Activated CD4-positive, alpha-beta T cell treated with anti-CD3 and anti-CD28 coated beads for 4 hours (primary cell): ENCODE measurements at places on chromosomes 11 and 22.

DNA sequence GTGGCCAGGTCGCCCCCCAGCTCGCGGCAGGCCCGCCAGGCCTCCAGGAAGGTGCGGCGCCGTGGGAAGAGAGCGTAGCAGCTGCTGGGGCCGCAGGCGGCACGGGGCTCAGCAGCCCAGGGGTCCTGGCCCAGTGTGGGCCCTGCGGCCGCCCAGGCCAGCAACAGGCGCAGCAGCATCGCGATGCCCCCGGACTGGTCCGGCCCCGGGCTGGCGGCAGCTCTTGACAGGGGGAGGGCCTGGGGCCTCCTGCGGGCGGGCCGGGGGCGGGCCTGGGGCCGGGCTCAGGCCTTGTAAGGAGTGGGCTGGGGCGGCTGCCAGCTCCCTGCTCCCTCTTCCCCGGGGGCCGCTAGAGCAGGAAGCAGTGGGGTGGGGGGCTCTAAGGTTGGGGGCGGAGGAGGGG, at the start of gene CD248:
TSS of gene CD248 (minus strand) at position 196 of the 403 bp plus-strand sequence. CDS start at position 179, 17 bp downstream.
- DNase-seq: no peak

GRCh38 chr22:42974223-42974622, 40.7 kb downstream of the PACSIN2 start:
- no peak for DNase-seq

- peak; percentile 75 for DNase-seq
Measured at GRCh38 chr22:30435674-30436126, 10.1 kb downstream of the MTFP1 start.

DNA sequence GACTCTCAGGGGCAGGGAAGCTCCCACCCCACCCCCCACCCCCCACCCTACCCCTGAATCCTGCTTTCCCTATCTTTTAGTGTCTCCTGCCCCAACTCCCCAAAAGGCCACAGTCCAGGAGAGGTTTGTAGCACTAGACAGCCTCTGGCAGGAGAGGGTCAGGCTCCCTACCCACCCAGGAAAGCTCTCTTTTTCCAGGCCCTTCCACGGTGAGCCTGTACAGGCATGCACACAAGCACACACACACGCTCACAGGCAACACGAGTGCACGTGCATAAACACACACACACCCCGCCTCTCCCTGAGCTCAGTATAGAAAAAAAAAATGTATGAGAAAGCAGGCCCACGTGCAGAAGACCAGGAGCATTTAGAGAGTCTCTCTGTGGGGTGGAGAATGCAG, 414.0 kb downstream of the MN1 start:
- DNase-seq: no peak

DNA sequence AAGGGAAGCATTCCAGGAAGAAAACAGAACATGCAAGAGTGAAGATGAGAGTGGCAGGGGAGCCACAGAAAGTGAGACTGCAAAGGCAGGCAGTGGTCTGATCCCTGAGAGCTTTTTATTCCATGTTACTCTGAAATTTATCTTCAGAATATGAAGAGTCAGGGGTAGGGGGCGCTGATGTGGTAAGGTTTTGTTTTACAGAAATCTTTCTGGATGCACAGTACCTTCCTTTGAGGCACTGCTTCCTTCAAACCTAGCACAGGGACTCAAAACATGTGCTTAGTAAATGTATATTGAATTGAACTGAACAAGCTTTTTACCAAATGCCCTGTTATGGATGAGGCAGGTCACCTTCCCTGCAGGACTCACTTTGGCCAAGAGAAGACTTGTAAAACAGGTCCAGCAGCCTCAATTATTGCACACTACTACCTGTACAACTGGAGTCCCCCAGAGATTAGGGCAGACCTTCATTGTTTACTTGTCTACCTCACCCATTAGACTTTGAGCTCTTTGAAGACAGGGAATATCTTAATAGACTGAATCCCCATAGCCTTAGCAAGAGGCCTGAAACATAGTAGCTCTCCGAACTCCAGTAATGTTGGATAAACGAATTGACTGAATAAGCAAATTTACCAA, 2.2 kb downstream of the PAK1 start:
- DNase-seq: peak; percentile 12

GRCh38 chr11:30605036-30605605, 19.0 kb upstream of the MPPED2 start:
- DNase-seq: no peak

DNA sequence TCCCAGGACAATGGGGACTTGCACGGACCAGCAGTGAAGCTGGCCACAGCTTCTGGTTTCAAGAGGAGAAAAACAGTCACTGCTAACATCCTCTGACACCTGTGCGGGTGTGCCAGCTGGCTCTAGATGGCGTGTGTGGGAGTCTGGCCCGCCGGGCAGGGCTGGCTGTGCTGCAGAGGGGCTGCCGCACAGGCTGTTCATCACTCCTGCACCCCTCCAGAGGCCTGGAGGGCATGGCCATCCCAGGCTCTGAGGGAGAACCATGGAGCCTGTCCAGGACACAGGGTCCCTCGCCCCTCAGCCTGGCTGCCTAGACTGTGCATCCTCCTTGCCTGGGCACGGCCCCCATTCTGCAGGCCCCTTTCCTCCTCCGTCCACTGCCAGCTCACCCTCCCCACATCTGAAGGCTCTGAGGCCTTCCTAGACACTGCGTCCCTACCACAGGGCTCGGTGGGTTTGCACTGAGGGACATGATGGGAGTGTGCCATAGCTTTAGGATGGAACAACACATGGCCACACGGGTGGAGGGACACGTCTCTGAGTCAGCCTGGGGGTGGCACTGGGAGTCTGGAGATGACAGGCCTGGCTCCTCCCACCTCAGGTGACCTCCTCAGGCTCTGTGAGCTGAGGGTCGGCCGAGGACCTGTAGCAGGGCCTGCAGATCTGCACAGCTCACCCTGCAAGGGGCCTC, 42.1 kb upstream of the GNB1L start:
- no peak for DNase-seq

DNA sequence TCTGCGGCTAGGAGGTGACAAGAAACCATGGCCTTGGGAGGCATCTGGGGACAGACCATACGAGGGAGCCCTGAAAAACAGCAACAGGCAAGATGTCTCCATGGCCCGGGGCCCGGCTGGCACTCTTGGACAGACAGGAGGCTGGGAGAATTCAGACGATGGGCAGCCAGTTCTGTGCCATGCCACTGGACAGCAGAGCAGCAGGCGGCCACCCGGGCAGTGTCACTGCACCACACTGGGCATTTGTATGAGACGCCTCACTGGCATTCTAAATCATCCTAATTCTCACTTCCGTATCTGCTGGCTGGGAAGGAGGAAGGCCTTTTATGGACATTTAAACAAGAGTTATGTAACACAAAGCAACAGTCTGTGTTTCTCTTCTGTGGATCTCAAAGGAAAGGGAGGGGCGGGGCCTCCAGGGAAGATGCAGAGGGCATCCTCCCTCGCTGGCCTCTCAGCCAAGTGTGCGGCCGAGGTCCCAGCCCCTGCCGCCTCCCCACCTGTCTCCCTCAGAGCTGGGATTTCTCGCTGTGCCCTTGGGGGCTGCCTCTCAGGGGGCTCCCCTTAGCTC, 350.3 kb downstream of the SHANK2 start:
- no peak for DNase-seq

GRCh38 chr11:67303132-67303834, at the start of gene SSH3:
Gene SSH3, plus strand, starts transcription at chr11:67303530. Its CDS starts 96 bp downstream, at chr11:67303626.
- peak; percentile 38 for DNase-seq

- DNase-seq: no peak
Measured at GRCh38 chr11:31690041-31690440, 121.1 kb downstream of the PAX6 start.

DNA sequence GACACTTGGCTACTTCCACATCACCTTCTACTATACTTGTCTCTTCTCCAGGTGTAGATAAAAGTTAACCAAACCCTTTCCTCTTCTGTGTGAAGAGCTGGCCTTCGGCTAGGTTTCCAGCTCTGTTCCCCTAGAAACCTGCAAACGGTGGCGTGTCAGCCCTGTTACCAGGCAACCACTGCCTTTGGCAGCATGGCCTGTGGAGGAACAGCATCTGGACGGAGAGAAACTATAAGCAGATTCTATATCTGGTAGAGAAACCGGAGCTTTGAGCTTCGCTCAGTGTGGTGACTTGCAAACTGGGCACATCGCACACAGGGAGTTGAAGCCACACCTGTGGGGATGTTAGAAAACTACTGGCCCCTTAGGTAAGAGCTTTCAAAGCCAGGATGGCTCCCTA, 35.9 kb downstream of the ARAP1 start:
- no peak for DNase-seq

GRCh38 chr11:111044751-111045406, 200.6 kb upstream of the POU2AF2 start:
- no peak for DNase-seq

GRCh38 chr11:118661425-118662301, 17.8 kb downstream of the TREH start:
- no peak for DNase-seq

DNA sequence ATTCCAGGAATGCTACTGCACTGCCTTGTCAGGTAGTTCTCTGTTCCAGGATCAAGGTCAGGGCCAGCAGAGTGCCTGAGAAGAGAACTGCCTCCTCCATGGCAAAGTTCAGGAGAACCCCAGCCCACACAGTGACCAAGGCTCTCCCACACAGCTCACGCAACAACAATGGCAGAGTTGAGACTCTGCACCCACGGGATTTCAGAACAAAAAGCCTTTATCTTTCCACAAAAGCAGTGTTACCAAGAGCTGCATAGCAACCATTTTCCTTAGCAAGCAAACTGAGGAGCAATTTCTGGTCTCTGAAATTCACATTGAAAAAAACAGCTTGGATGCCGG, 11.1 kb downstream of the PLAAT3 start:
- DNase-seq: no peak

- no peak for DNase-seq
Measured at GRCh38 chr11:19508165-19508564, 204.5 kb upstream of the NAV2 start.

- DNase-seq: no peak
Measured at GRCh38 chr11:40130427-40130826, 1329.0 kb downstream of the LRRC4C start.

DNA sequence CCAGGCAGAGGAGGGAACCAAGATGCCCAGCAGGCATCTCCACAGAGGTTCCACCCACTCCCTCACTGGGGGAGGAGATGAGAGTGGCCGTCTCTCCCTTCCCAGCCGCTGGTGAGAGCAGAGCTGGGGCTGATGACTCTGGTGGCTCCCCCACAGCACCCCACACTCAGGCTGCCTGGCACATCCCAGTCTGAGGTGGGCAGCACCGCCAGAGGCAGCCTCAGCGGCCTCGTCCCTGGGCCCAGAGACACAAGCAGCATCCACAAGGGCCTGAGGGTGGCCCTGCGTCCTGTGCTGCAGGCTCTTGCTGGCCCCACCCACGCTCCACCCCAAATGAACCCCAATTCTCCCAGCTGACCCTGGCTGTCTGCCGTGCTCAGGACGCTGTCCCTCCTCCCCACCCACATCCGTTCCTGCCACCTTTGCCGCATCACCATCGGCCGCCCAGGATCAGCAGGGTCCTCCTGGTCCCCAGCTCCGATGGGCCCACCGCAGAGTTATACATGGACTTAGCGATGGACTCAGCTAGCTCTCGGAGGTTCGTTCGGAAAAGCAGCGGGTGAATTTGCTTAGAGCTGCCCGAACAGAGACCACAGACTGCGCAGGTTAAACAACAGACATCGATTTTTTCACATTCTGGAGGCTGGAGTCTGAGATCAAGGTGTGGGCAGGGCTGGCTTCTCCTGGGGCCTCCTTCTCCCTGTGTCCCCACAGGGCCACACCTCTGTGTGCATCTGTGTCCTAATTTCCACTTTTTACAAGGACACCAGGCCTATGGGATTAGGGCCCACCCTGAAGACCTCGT, 20.2 kb upstream of the CTSD start:
- DNase-seq: no peak

DNA sequence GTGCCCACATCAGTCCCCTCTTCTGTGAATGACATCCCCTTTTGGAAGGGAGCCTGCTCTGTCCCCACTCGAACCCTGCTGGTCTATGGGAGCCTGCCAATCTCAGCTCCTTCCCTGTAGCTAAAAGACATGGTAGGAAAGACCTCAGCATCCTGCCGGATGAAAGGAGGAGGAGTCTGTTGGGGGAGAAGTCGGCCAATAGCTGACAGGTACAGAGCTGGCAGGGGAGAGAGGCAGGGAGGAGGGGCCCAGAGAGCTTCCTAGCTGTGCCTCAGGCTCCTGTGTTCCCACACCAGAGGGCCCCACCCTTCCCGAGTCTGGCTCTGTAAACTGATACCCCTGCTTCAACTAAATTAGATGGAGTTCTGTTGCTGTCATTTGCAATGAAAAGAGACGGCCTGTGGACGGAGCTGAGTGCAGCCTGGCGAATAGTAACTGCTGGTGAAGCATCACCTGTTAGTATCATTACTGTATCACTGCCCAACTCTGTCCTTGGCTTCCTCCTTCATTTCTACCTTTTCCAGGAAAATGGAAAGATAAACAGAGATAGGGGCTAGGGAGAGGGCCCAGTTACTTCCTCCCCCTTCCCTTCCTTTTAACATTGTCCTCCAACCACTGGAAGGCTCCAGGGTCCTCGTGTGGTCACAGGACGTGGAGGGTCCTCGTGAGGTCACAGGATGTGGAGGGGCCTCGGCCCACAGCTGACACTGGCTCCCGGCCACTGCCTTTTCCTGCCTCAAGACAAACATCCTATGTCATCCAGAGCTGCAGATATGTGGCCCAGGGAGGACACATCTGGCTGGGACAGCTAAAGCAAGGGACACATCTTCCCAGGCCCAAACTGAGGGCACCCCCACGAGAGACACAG, 15.1 kb downstream of the FXYD6 start:
- no peak for DNase-seq

DNA sequence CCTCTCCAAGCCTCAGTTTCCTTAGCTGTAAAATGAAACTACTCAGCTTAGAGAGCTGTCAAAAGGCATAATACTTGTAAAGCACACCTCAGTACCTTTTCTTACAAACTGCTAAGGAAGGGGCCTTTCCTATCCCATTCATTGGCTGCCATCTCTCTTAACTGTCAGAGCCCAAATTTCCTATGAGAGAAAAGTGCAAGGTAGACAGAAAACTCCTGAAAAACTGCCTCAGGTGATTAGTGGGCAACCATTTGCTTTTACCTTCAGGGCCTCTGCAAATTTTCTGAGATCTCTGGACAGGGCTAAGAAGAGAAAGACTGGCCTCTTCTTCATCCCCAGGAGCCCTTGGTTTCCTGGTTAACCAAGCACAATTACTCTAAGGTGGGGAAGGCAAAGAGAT, 13.8 kb downstream of the LARGE1 start:
- DNase-seq: no peak

GRCh38 chr11:82899186-82899820, 927 bp downstream of the PRCP start:
- DNase-seq: no peak

GRCh38 chr11:47308050-47308823, 38.3 kb downstream of the MADD start:
- DNase-seq: no peak

GRCh38 chr11:61162092-61162941, 1.1 kb upstream of the VPS37C start:
- DNase-seq: no peak

DNA sequence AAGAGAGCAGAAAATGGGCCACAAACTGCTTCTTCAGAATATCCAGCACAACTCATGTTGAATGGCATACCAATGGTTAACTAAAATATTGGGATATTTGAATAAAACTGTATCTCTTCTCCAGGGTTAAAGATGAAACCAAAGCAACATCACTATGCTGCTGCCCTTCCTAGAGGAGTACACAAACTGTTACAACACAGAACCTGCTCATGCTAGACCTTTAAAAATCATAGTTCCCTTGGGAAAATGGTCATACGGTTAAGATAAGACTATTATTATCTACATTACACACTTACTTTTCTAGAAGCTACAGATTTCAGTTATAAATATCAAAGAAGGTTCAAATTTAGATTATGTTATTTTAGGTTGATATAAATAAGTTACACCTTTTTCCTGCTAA, 78.6 kb upstream of the TP53AIP1 start:
- DNase-seq: no peak
